ENCODE measurements at places on chromosomes 2 and 18.

DNA sequence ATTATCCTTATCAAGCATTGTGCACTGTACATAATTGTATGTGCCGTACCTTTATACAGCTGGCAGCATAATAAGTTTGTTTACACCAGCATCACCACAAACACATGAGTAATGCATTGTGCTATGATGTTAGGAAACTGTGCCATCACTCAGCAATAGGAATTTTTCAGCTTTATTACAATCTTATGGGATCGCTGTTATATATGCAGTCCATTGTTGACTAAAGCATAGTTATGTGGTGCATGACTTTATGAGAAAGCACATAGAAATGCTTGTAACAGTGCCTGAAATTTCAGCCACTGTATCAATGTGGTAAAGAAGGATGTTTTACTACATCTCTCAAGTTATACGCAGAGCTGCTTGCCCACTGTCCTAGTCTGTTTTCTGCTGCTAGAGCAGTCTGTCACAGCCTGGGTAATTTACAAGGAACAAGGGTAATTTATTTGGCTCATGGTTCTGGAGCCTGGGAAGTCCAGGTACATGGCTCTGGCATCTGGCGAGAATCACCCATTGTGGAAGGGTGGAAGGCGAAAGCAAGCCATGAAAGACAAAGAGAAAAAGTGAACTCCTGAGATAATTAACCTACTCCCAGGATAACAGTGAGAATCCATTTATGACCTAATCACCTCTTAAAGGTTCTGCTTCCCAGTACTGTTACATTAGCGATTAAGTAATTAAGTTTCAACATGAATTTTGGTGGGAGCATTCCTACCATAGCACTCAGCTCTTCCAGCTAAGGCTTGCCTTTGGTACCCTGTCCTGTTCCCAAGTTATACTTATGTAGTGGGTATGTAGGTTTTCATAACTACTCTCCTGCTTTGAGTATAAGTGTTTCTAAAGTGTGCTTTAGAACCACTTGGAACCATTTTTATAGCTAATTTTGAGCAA lies 4.6 kb downstream of the MAP3K20 start:
- DNase-seq, result no peak

GRCh38 chr2:175597286-175597685 lies 404.8 kb downstream of the LNPK start:
- no peak for DNase-seq

DNA sequence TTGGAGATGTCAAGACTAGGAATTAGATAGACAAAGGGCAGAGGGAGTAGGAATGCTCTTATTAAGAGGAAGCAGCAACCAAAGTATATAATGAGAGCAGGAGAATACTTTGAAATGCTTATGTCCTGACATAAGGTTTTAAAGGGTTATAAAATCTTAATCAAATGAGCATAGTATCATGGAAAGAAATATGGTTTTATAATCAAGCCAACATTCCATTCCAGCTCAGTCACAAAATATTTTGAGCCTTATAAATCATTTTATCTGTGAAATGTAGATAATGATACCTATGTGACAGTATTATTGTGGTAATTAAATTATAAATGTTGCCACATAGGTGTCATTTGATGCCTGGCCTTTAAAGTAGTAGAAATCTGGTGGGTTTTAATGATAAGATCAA lies 17.6 kb downstream of the VSNL1 start:
- DNase-seq, result no peak

GRCh38 chr2:42045848-42046748 lies 1.7 kb upstream of the PKDCC start:
- no peak for DNase-seq

- DNase-seq, result no peak
Observed at GRCh38 chr2:45178359-45178758, 169.1 kb upstream of the SIX2 start.

Measured in CD4-positive, alpha-beta T cell treated with Interleukin-1 beta for 1 hour (primary cell).